ENCODE measurements at places on chromosomes 2 and 18.
A peak's percentile ranks its signal among the peaks of the same experiment; 100 is the strongest.

- DNase-seq: peak; percentile 45
Measured at GRCh38 chr2:31962757-31963361, 47.9 kb downstream of the MEMO1 start.

- no peak for DNase-seq
Measured at GRCh38 chr2:134258684-134259388, 5.0 kb downstream of the MGAT5 start.

DNA sequence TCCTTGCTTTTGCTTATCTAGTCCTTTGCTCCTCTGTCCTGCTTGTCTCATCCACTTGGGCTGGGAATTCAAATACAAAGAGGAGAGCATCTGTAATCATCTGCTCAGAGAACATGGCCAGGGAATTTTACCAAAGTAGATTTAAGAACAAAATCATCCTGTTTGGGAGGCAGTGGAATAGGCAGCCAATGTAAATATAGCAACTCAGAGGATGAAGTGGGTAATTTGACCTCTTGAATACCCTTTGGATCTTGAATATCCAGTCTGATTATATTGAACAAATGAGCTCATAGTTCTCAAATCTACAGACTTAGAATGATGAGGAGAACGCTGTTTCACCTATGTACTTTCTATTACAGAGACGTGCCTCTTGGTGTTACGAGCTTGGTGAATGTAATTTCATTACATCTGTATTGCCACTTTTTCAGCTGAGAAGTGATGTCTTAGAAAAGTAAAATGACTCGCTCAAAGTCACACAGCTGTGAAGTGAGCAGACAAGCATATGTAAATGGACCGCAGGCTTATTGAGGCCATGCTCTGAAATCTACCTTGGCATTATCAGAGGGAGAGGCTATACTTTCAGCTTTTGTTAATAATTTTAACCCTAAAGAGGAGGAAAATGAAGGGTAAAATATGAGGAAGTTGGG is 266.3 kb downstream of the MTX2 start:
- DNase-seq: no peak

DNA sequence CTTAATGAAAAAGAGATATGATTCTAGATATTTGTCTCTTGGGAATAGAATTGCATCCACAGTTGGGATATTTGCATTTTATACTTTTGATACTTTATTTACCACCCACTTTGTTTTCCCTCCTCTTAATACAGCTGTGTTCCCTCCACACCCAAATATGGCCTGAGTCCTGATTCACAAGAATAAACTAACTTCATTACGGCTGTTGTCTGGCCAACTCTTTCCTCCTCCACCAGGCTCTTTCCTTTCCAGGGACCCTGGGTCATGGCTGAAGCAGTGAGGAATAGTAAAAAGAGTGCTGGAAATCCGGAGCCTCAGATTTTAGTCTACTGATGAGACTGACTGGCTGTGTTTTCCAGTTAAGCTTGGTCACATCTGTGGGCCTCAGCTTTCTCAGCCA is 48.4 kb upstream of the STAM2 start:
- DNase-seq: no peak

DNA sequence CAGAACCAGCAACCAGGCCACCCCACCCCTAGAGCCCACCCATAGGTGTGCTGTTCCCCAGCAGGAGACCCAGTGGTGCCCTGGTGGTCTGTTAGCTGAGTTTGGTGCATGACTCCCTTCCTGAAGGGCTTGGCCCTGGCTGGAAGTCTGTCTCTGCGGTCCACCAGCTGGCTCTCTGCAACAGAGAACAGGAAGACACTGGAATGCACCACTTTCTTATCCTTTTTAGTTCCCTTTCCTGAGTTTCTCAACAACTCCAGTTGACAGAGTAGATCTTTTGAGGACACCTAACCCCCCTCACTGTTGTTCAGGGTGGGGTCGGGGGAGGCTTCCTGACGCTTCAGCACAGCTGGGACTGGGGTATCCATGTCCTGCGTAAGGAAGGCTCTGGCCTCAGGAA is 11.9 kb upstream of the RPL37A start:
- DNase-seq: peak; percentile 68

DNA sequence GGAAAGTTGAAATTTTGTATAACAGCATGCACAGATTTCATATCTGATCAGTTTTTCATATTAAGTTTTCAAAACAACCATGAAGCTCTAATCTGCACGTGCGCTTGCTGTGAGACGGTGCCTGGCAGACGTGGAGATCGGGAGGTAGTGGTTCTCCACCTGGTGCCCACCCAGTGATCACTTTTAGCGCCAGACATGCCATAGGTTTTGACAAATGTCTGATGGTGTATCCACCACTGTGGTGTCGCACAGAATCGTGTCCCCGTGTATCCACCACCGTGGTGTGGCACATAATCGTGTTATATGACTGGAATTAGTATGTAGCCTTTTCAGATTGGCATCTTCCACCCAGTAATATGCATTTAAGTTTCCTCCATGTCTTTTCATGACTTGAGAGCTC is 40.9 kb upstream of the KCNG2 start:
- DNase-seq: no peak

- peak; percentile 26 for DNase-seq
Measured at GRCh38 chr2:28325567-28326468, 66.8 kb upstream of the FOSL2 start.

DNA sequence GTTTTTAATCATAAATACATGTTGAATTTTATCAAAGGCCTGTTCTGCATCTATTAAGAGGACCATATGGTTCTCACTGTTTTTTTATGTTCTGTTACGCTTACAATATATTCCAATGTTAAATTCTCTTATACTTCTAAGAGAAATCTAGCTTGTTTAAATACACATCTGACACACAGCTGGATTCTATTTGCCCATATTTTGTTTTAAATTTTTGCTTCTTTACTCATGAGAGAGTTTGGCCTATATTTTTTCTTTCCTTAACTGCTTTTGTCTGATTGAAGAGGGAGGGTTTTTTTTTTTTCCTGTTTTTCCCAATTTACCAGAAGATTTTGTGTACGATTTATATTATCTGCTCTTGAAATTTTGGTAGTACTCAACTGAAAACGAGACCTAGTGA is 34.9 kb downstream of the RNF144A start:
- DNase-seq: no peak

DNA sequence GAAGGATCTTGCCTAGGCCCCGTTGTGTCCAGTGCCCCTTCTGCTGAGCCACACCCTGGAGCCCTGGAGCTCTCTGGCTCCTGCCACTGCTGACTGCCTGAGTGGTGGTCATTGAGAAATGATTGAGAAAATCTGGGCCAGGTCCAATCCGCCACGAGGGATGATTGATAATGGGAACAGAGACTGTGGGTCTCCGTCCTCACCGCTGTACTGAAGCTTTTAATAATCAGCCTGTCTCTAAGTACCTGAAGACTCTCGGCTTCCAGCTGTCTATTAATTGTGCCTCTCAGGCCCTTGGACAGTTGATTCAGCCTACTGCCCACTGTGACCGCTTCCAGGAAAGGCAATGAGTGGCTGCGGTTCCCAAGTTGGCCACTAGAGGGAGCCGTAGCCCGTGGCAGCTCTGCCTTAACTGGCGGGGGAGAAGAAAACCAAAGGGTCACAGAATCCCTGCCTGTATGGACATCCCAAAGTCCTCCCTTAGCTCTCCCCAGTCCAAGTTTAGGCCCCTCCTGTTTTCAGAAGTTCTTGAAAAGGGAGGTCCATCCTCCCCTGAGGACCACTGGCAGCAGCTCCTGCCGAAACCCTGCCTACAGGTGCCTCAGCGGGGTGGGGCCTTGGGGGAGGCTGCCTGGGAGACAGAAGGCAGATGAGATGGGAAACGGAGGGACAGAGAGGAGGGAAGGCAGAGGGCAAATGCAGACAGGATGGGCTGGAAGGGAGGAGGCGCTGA is 213.6 kb downstream of the TNS1 start:
- peak; percentile 72 for DNase-seq

GRCh38 chr2:128308284-128308731 is 10.4 kb downstream of the HS6ST1 start:
- DNase-seq: no peak

DNA sequence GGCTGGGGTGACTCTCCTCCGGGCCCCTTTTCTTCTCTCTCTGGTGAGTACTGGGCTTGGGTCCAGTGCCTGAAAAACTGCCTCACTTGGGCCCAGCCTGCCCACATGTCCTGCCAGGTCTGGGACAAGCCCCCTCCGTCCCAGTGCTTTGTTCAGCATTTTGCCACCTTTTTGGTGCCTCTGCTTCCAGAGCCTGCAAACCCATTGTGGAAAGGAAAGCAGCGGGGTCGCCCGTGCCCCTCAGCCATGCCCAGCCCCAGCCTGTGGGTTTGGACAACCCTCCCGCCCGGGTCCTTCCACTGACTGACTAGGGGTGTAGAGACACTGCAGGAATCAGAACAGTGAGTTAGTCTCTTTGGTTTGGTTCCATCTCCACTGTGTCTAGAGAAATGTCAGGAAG is 140.7 kb upstream of the ALKAL2 start:
- no peak for DNase-seq

GRCh38 chr2:48734576-48735303 is 20.8 kb downstream of the LHCGR start:
- DNase-seq: no peak

- DNase-seq: peak; percentile 65
Measured at GRCh38 chr2:197813093-197813787, 8.8 kb downstream of the PLCL1 start.

- no peak for DNase-seq
Measured at GRCh38 chr2:112162956-112163355, 24.8 kb downstream of the FBLN7 start.

- DNase-seq: no peak
Measured at GRCh38 chr18:59909289-59910036, 9.7 kb downstream of the PMAIP1 start.

DNA sequence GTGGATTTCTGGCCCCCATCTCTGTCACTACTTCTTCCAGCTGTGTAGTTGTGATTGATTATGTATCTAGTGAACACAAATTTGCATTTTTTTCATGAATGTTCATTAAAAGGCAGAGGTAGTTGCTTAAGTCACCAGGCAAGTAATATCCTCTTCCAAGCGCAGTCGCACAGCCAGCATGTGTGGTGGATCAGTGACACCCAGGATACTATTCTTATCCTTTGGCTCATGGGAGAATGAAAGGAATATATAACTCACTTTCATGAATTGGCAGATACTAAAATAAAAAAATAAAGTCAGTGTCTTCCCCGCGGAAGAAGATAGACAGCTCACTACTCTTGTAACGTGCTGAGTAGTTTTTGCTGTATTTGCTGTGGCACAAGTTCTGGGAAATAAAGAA is 387.8 kb downstream of the CDH7 start:
- DNase-seq: no peak

Data from inflammatory macrophage treated with lipopolysaccharide for 4 hours (primary cell).